HTR-8/SVneo (cell line): ENCODE measurements at places on chromosomes 6 and 20.

DNA sequence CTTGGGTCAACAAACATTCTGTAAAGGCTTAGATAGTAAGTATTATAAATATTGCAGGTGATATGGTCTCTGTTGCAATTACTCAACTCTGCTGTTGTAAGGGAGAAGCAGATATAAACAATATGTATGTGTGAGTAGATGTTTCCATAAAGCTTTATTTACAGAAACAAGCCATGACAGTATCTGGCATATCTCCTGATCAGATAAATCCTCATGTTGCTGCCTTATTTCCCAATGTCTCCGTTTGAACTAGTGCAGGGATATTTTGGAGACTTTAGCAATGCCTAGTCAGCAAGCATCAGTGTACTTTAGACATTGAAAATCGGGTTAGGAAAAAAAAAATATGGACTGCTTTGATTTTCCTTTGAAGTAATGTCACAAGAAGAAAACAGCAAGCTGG lies 96.1 kb downstream of the LAMA2 start:
- no peak for DNase-seq

- DNase-seq: peak; percentile 36
Observed at GRCh38 chr6:66930559-66931290, 1223.7 kb upstream of the EYS start.

GRCh38 chr20:37828684-37829083 lies 74.2 kb upstream of the VSTM2L start:
- DNase-seq: no peak

- peak; percentile 56 for DNase-seq
Observed at GRCh38 chr6:142846883-142847287, 98.1 kb downstream of the HIVEP2 start.

DNA sequence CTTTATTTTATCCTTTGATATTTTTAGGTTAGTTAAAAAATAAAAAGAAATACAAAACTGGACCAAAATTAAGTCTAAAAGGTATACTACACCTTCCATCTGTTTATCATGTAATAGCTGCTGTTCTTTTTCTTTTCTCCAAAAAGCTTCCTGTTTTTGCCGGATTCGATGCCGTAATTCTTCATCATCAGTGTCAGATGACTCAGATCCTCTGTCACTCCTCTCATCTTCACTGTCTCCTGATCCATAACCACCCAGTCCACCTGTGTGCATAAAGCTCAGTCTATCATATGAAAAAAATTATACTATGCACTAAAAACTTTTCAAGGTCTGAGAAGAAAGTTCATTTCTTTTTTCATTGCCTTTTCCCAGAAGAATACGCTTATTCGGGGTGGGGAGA lies 8.5 kb upstream of the COQ3 start:
- DNase-seq: no peak

GRCh38 chr20:36932476-36933426 lies 18.8 kb downstream of the SAMHD1 start:
- no peak for DNase-seq

GRCh38 chr6:16725145-16725864 lies 36.0 kb downstream of the ATXN1 start:
- DNase-seq: no peak

GRCh38 chr6:145026267-145026679 lies 709.0 kb downstream of the EPM2A start:
- no peak for DNase-seq

DNA sequence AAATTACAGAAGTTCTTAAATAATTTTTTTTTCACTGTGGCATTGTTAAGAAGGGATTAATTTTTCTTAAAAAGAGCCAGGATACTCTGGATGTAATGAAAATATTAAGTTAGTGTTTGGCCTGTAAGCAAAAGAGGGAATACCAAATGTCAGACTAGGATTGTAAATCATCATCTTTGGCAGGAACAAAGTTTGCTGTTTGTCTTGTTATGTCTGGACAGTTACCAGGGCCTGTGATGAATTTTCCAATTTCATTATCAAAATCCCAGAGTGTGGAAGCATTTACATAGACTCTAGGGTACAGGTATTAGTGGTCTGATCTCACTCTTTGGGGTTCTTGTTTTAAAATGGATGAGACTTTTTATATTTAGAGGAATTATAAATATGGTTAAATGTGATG lies 26.1 kb downstream of the CEP57L1 start:
- no peak for DNase-seq

GRCh38 chr6:10655508-10656055 lies 38.8 kb downstream of the C6orf52 start:
- no peak for DNase-seq

DNA sequence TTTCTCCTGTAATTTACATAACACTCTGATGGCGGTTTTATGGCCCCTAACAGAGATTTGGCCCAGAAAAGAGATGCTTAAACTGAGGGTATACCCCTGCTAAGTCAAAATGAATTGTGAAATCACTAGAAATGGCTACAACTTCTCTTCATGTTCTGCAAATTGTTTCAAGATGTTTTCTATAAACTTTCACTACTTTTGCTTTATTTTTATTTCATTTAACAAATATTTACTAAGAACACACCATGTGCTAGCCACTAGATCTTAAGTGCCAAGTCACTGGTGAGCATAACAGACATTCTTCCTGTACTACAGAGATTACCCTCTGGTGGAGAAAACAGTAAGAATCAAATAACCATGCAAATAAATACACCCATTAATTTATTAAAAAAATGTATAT lies 87.6 kb downstream of the KCNQ5 start:
- no peak for DNase-seq

- DNase-seq: no peak
Observed at GRCh38 chr20:32532246-32532645, 52.9 kb downstream of the NOL4L start.

DNA sequence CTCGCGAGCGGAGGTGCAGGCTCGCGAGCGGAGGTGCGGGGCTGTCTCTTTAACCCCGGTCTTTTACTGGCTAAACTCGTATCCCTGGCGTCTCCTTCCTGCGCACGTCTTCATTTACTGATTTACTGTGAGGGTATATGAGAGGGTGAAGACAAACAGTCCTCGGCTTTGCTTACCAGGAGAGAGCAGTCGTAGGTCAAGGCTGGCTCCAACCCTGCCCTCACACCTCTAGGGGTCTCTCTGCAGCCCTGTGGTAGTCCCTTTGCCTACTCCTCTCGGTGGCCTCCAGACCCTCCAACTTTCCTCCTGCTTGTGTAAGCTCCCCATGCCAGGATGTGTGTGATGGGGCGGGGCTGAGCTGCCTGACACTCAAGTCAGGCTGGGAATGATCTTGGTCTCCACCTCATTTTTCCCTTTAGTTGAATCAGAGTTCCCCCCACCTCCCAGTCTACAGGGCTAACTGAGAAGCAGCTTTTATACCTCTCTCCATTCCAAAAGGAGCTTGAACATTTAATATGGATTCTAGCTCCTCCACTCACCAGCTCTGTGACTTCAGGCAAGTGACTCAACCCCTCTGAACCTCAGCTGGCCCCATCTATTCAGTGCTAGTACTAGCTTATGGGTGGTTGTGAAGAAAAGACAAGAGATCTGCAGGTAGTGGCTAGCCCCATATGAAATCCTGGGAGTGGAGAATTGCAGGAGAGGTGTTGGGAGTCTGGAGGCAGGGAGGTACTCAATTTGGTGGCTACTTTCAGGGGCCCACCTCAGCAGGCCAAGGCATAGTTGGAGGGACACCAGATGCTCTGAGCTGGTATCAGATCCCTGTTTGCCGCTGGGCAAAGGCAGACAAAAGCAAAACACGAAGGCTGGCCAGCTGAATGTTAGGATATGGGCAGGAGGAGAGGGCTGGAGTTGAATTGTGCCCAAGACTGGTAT lies 902 bp downstream of the SLC29A1 start:
- DNase-seq: peak; percentile 45

GRCh38 chr6:327538-328116 lies 35.3 kb downstream of the DUSP22 start:
- no peak for DNase-seq

- DNase-seq: peak; percentile 60
Observed at GRCh38 chr6:4320860-4321259, 185.5 kb upstream of the ECI2 start.

GRCh38 chr6:3297909-3298308 lies 39.2 kb downstream of the PSMG4 start:
- DNase-seq: no peak

- no peak for DNase-seq
Observed at GRCh38 chr6:37971266-37971665, 151.7 kb downstream of the ZFAND3 start.

GRCh38 chr20:31856516-31856915 lies 11.1 kb upstream of the FOXS1 start:
- no peak for DNase-seq

GRCh38 chr20:46705378-46705729 lies 4.1 kb upstream of the SLC2A10 start:
- DNase-seq: no peak

- no peak for DNase-seq
Observed at GRCh38 chr6:4712291-4712690, 63.9 kb upstream of the CDYL start.

GRCh38 chr6:422433-423054 lies 31.0 kb downstream of the IRF4 start:
- DNase-seq: peak; percentile 67

- DNase-seq: no peak
Observed at GRCh38 chr20:1383623-1384404, 9.0 kb downstream of the FKBP1A start.

- no peak for DNase-seq
Observed at GRCh38 chr20:40471261-40471629, 217.8 kb downstream of the MAFB start.

DNA sequence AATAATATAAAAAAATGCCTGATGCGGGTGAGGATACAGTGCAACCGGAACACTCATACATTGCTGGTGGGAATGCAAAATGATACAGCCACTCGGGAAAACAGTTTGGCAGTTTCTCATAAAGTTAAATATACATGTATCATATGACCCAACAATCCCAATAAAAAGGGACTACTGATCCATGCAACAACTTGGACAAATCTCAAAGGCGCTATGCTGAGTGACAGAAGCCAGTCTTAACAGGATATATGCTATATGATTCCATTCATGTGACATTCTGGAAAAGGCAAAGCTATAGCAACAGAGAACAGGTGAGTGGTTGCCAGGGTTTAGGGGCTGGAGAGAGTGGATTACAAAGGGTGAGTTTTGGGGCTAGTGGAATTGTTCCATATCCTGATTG lies 170.2 kb upstream of the MLN start:
- no peak for DNase-seq

DNA sequence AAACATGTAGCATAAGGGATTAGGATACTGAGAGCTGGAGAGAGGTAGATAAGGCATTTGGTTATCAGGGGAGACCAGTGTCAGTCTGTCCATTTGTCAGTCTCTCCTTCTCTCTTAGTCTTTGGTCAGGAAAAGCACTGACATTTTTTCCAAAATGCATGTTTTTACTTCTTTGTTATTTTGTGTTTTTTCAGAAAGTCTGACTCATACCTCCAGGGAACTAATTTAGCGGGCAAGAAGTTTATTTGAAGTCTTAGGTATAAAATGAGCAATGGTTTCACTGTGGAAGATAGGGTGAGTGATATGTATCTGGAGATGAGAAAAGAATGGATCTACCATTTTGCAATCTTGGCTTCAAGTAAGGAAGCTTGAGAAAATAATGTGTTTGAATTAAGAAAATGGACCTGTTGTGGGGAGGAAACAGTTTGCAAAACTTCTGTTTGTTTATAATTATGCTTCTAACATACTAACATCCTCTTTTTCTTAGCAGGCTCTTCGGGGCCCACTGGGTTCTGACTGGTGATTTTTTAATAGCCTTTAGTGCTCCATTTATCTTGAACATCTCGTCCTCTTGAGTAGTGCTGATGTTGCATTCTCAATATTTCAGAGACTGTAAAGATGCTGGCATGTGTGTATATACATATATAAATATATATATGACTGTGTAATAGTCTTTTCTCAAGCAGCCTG lies 66.9 kb upstream of the FABP7 start:
- DNase-seq: no peak

- no peak for DNase-seq
Observed at GRCh38 chr20:17833036-17833674, 133.4 kb downstream of the BANF2 start.

GRCh38 chr6:43718387-43719105 lies 31.0 kb upstream of the MRPS18A start:
- no peak for DNase-seq

GRCh38 chr6:100568255-100568654 lies 103.5 kb upstream of the SIM1 start:
- DNase-seq: no peak

DNA sequence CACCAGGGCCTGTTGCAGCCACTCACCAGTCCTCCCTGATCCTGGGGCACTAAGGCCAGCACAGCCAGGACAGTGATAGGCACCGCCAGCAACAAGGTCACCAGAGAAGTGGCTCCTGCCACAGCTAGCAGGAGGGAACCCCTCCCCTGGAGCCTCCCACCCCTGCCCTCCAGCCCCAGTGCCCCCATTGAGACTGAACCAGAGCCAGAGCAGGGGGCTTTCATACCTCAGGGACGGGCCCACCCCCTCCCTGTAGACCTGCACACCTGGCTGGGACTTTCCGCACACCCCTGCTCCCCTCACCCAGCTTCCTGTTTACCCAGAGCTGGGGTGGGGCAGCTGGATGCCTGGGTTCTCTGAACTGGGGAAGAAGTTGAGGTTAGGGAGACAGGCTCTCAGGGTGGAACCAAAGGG lies at the start of gene LTB:
Gene LTB (minus strand): TSS at position 195 of the 414 bp plus-strand sequence. CDS start 7 bp downstream, at position 188.
- no peak for DNase-seq

DNA sequence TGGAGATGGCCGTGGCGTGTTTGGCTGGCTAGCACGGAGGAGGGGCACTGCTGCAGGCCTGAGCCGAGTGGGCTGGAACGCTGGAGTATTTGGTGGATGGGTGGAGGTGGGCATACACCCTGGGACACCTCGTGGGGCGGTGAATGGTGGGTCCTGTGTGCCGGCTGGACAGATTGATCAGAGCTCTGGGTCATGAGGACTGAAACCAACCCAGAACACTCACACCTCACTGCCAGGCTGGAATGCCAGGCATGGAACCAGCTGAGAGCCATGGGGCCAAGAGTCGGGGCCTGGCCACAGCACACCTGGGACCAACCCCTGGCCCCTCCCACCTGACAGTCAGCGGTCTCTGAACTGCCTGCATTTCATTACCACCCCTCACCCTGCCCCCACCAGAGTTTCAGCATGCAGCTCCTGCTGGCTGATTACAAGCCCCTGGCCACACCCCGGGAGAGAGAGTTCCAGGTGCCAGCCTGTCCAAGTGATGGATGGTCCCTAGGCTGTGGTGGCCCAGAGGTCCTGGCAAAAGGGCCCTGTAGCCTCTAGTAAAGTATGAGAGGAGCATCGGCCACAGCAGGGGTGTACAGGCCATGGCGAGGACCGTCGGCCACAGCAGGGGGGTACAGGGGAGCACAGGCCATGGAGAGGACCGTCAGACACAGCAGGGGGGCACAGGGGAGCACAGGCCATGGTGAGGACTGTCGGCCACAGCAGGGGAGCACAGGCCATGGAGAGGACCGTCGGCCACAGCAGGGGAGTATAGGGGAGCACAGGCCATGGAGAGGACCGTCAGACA lies 3.3 kb downstream of the NPBWR2 start:
- DNase-seq: no peak
